NCI-H1436 (cell line): ENCODE measurements at places on chromosomes 7 and 10.

- no peak for DNase-seq
Observed at GRCh38 chr7:14837216-14837615, 65.3 kb downstream of the DGKB start.

DNA sequence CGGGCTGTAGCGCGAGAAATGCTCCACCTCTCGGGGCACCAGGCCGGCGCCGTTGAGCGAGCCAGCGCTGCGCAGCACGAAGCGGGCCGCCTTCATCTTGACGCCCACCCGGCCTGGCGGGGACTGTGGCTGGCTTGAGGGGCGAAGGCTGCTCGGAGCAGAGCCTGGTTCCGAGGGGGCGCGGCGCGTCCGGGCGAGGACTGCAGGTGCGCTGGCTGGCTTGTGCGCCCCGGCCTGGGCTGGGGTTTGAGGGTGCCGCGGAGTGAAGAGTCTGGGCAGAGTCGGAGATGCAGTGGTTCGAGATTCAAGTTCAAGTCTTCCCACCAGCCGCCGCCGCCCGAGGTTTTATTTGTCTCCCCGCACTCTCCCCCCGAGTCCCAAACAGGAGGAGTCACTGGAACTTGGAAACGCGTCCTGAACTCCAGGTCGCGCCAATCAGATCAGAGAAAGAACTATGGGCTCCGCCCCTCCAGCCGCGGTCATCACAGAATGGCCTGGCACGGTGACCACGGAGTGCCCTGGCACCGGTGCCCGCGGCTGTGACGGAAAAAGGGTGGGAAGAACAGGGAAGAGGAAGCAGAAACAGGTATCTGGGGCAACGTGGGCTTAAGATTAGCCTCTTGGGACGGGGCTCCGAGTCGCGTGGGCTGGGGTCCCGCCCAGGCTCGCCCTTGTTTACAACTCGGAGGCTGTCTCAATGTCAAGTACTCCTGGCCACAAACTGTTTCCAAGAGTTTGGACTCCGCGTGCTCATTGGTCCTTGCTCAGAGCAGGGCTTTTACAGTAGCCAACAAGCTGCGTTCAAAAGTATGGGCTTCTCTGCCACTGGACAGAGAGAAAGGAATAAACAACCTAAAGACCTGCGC is at the start of gene PDK4:
Gene PDK4 (minus strand): TSS at position 319 of the 866 bp plus-strand sequence. CDS start 223 bp downstream, at position 96.
- no peak for DNase-seq

GRCh38 chr10:86648704-86649427 is 5.5 kb upstream of the OPN4 start:
- no peak for DNase-seq

GRCh38 chr7:1236132-1236661 is 3.5 kb downstream of the UNCX start:
- no peak for DNase-seq
